ENCODE measurements at places on chromosomes 1 and 21.

DNA sequence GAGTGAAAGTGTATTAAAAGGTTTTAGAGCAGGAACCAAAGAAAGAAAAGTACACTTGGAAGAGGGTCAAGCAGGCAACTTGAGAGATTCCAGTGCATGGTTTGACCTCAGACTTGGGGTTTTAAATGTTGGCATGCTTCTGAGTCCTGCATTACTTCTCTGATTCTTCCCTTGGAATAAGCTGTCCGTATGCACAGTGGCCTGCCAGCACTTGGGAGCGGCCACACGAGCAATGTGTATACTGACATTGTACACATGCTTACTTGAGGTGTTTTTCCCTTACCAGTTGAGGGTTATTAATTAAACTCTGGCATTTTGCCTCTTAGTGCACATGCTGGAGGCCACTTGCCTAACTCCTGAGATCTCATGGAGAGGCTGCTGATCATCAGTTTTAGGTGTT is 786.6 kb upstream of the RGS18 start:
- DNase-seq: no peak

DNA sequence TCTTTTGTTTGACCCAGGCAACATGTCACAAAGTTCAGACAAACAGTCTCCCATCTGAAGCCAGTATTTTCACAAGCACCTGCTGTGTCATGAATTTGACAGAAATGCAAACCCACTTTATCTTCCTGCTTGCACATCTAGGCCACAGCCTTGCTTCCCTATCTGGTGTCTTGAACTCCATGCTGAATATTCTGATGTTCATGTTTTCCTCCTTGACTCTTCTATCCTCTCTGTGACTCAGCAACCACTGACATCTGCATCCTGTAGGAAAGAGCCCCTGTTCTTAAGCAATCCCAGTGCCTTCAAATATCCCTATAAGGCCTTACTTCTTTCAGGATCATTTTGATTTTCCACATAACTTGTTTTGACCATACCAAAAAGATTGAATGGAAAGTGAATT is 6.5 kb downstream of the CD55 start:
- no peak for DNase-seq

- DNase-seq: no peak
Observed at GRCh38 chr1:96362623-96363022, 359.0 kb upstream of the PTBP2 start.

- no peak for DNase-seq
Observed at GRCh38 chr1:65372557-65372956, 47.9 kb upstream of the LEPR start.

- no peak for DNase-seq
Observed at GRCh38 chr1:47830641-47831333, 166.4 kb downstream of the TRABD2B start.

- no peak for DNase-seq
Observed at GRCh38 chr1:181482521-181483284, 614 bp upstream of the CACNA1E start.

GRCh38 chr1:67898033-67898726 is 64.9 kb upstream of the GNG12 start:
- DNase-seq: no peak

- DNase-seq: no peak
Observed at GRCh38 chr1:61654067-61654466, 70.9 kb downstream of the TM2D1 start.

DNA sequence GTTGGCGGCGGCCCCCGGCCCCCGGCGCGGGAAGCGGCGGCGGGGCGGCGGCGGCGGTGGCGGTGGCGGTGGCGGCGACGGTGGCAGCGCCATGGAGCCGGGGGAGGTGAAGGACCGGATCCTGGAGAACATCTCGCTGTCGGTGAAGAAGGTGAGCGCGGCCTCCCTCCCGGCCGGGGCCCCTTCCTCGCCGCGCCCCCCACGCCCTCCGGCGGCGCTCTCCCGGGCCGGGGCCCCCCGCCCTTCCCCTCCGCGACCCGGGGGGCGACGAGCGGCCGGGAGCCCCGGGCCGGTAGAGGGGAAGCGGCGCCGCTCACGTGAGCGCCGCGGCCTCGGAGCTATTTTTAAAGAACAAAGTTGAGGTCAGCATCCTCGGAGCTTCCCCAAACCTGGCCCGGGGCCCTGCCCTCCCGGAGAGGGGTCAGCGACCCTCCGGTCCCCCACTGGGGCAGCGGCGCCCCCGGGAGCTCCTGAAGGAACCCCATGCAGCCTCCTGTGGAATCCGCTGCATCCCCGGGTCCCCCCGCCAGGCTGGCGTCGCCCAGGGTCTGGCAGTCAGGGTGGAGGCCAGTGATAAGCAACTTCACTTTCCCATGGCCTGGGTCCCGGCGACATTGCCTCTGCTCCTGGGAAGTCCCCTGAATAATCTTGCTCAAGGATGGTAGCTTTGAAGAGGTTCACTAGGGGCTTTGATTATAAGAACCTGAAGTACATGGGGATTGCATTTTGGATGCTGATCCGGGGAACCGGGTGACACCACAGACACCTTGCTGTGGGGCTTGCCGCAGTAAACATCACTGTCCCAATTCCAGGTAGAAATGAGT is 560 bp downstream of the PLEKHM2 start:
- DNase-seq: no peak

- DNase-seq: no peak
Observed at GRCh38 chr1:108852221-108852975, 4.5 kb downstream of the AKNAD1 start.

- no peak for DNase-seq
Observed at GRCh38 chr1:204376919-204377799, 17.4 kb upstream of the PLEKHA6 start.

- no peak for DNase-seq
Observed at GRCh38 chr1:150963321-150964163, 11.1 kb downstream of the CERS2 start.

DNA sequence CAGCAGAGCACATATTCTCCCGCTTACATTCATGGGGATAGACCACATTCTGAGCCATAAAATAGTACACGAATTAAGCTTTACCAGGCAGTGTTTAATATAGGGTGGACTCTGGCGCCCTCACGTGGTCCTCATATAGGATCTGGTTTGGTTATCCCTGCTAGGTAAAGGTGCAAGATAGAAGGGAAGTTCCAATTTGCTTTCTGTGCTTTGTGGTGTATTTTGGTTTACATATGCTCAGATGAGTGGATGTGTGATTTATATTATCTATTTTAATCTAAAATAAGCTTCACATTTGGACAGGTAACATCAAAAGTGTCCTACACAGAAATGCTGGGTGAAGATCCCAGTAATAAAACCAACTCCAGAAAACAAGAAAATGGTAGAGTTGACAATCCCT is 3.6 kb downstream of the CR1 start:
- peak; percentile 44 for DNase-seq

- DNase-seq: peak; percentile 15
Observed at GRCh38 chr1:113905435-113905861, 322 bp downstream of the DCLRE1B start.

- DNase-seq: no peak
Observed at GRCh38 chr1:15364740-15365139, 44.9 kb upstream of the EFHD2 start.

DNA sequence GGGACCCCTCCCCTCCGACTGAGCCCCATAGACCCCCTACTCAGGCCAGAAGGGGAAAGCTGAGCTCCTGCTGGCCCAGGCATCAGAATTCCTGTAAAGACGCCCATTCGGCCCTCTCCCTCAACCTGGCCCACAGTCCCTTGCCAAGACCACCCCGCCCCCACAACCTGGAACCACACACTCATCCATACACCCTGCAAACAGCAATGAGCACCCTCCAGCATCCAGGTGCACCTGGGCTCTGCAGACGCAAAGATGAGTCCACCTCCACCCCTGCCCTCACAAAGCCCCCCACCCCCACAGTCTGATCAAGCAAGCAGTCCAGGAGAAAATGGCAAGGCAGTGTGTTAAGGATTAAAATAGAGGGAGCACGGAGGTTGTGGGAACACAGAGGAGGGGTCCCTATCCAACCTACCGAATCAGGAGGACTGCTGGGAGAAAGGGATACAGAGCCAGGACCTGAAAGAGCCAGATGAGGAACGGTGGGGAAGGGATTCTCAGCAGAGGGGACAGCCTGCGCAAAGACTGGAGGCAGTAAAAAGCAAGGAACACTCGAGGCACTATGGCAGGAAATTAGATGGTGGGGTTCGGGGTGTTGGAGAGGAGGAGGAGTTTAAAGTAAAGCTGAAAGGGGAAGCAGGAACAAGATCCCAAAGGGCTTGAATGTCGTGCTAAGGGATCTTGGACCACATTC is 67.3 kb upstream of the LAPTM5 start:
- DNase-seq: no peak

DNA sequence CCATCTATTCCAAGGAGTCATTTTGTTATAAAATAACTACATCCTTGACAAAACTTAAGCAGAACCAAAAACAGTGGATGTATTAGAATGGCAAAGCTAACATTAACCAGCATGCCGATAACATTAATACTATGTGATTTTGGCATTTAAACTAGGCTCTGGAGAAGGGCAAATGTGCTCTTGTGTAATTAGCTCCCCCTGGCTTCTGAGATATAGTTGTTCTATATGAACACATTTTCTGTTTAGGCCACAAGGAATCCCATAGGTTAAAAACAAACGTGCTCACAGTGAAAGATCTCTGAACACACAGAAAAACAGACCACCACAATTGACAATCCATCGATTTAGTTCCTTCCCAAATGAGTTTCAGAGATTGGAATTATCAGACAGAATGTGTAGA is 57.4 kb upstream of the TARS2 start:
- no peak for DNase-seq

- no peak for DNase-seq
Observed at GRCh38 chr1:108819878-108820277, 37.0 kb downstream of the AKNAD1 start.

GRCh38 chr1:197857477-197857876 is 45.0 kb upstream of the C1orf53 start:
- no peak for DNase-seq

DNA sequence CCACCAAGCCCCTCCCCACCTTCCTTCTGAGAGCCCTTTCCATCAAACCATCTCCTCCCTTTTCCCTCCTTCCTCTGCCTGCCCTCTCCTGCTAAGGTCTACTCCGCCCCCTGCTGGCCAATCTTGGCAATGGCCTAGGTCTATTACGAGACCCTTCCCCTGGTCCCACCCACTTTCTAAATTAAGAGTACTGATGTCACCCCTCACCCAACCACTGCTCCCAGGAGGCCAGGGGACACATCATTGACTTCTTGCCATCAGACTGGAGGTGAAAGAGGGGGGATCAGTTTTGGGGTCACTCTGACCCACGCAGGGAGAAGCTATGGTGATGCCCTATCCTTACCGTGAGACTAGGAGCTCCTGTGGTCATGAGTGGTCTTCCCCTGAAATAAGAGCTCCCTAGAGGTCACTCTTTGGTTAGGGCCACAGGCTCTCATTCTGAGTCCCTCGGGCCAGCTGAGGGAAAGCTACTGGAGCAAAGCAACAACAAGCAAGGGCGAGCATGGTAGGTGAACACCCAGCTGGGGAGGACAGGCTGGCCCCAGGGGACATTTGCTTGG is 34.6 kb upstream of the S100A7 start:
- DNase-seq: peak; percentile 55

- DNase-seq: no peak
Observed at GRCh38 chr1:21938732-21939538, 1.8 kb upstream of the HSPG2 start.

DNA sequence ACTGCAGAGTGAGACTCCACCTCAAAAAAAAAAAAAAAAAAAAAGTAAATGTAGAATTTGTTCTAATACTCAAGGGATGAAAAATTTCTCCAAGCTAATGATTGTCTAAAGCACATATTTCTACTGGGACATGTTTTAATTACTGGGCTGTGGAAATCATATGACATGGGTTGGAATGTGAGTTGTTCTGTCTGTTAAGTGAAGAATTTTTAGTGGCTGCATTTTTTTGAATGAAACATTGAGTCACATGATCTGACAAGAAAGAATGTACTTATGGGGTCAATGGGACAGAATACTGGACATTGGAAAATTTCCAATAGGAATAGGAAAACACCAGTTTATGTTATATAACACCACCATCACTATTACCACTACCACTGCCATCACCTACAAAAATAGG is 123.8 kb upstream of the IVNS1ABP start:
- no peak for DNase-seq

DNA sequence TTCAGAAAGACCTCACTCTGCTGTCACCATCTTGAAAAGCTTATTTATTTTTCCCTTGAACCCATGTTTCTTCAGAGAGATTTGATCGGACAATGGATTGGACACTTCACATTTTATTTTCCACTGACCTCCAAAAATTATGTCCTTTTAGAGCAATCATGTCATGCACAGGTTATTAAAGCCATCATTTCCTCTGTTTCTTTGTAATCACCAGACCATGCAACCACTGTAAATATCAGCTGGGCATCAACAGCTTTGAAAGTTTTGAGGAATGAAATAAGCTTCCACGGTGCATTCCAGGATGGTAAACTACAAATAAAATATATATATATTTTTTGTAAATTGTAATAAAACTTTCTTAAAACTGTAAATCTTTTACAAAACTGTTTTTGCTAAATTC is 144.1 kb upstream of the ADAMTS5 start:
- no peak for DNase-seq

DNA sequence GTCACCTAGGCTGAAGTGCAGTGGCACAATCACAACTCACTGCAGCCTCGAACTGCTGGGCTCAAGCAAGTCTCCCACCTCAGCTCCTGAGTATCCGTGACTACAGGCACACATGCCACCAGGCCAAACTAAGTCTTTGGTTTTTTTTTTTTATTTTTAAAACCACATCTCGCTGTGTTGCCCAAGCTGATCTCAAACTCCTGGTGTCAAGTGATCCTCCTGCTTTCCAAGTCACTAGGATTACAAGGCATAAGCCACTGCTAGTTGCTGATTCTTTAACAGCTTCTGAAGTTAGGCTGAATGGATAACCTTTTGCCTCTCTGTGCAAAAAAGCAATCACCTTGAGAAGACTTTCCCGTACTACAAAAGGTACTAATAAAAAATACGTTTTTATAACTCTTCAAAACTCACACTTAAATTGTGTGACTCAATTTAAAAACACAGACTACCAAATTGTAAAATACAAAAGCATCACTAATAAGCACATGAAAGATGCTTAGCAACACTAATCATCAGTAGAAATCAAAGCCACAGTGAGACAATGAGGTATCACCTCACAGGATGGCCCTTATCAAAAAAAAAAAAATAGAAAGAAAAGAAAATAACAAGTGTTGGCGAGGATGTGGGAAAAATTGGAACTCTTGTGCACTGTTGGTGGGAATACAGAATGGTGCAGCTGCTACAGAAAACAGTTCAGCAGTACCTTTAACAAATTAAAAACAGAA is 40.3 kb downstream of the PTPN14 start:
- no peak for DNase-seq

- no peak for DNase-seq
Observed at GRCh38 chr1:43345120-43345519, 7.5 kb downstream of the MPL start.
